NCI-H524 treated with DMSO at 0.1 percent for 48 hours (cell line): ENCODE measurements at places on chromosomes 2 and 18.
A peak's percentile ranks its signal among the peaks of the same experiment; 100 is the strongest.

GRCh38 chr2:21643180-21643579 is 519.4 kb downstream of the TDRD15 start:
- no peak for DNase-seq

DNA sequence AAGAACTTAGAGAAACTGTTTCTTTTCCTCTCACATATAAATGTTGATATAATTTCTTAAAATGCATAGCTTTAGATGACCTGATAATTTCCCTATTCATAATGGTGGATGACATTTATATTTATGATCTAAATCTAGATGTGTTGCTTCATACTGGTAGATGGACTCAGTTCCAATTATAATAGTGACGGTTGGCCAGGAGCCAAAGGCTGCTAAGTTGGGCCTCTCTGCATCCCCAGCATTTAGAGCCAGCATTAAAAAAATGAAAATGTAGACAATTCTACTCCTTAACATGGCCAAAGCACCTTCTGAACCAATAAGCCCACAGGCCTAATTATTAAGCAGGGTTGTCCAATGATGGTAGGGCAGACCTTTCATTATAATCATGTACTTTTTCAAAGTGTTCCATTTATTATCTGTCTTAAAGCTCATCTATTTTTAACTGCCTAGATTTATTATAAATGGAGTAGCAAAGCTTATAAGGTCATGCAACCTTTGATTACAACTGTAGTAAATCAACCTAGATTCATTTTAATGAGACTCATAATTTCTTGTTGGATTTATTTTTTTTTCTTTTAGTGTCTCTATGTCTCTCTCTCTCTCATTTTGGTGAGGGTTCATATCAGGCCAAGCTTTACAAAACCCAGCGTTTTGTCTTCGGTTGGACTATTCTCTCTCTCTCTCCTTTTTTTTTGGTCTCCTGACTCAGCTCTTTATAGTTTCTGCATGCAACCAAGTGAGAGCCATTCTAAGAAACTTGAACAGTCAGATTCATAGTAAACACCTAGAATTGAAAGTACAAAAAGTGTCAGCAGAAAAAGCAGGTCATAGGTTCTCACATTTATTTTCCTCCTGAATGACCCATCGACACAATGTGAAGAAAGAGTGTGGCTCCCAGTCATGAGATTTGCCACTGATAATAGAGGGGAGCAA is 2016.1 kb upstream of the PIK3C3 start:
- DNase-seq: no peak

DNA sequence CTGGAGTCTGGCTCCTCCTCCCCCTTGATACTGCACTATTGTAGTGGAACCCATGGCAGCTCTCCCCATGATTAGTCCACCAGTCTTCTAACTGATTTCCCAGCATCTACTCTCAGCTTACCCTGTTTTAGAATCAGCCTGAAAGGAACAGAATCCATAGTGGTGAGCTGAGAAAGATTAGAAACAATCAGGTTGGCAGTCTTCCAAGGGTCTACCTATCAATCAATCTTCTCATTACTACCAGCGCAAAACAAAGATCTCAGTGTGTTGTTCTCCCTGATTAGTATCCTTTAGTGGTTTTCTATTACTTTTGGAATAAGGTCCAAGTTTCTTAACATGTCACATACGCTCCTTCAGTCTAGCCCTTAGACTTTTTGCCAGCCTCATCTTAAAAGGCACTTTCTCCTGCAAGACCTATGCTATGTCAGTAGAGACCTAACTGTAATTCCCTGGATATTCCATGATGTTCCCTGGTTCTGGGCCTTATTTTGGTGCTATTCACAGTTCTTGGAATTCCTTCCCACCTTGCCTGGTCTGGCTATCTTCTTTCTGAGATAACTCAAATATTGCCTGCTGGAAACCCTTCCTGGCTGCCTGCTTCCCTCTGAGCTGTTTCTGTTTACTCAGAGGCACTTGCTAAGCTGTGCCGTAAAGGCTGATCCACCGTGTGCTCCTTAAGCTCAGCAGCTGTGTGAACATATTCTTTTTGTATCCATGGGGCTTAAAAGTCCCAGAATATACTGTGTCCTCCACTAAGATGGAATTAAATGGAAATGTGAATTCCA is 32.6 kb downstream of the LAMA3 start:
- no peak for DNase-seq

DNA sequence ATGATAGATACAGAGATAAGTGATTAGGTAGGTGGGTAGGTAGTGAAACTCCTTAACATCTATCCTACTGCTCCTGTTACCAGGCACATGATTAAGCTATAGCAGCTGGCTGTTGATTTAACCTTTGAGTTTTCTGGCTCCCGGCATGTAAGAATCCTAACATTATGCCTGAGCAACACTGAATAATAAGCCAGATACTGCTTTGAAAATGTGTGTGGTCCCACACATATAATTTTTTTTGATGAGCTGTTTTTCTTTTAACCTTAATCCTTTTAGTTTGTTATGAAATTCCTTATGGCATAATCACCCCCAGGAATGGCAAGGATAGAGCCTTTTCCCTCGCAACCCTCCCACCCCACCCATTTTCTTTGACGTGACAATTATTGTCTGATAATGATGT is 104.2 kb upstream of the NEUROD1 start:
- DNase-seq: no peak

- DNase-seq: no peak
These were observed 83.8 kb downstream of the FAM117B start for GRCh38 chr2:202718614-202719013.

- no peak for DNase-seq
These were observed 102.2 kb downstream of the ALPK2 start for GRCh38 chr18:58526425-58527284.

- DNase-seq: no peak
These were observed 115.6 kb downstream of the SMAD7 start for GRCh38 chr18:48835119-48835518.

GRCh38 chr2:180970016-180970415 is 10.4 kb upstream of the UBE2E3 start:
- peak; percentile 42 for DNase-seq

DNA sequence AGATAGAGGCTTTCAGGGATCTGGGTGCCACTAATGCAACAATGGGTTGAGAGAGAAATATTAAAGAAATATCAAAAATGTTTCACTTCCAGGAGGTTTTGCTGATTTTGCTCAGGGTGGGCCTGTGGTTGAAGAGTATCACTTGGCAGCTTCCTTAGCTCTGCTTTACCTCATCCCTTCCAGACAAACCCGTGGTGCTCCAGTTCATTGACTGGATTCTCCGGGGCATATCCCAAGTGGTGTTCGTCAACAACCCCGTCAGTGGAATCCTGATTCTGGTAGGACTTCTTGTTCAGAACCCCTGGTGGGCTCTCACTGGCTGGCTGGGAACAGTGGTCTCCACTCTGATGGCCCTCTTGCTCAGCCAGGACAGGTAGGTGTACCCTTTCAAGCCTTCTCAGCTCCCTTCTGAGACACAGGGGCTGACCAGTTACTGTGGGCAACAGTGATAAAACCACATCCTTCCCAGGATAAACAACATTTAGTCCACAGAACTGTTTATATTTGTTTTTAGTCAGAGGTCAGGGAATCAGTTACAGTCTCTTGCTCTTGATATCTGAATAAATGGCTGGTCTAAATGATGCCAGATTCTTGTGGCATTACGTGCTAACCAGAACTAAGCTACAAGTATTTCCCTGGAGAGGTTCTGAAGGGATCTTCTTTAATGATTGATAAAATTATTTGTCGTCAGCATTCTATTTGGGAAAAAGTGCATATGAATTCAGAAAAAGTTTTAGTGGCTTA is 7.0 kb downstream of the SLC14A1 start:
- DNase-seq: no peak

GRCh38 chr2:172751564-172751963 is 15.9 kb downstream of the RAPGEF4 start:
- DNase-seq: no peak

- DNase-seq: no peak
These were observed 12.2 kb upstream of the TNS1 start for GRCh38 chr2:218014706-218015585.

- DNase-seq: no peak
These were observed 17.1 kb downstream of the SLC8A1 start for GRCh38 chr2:40434731-40435271.

DNA sequence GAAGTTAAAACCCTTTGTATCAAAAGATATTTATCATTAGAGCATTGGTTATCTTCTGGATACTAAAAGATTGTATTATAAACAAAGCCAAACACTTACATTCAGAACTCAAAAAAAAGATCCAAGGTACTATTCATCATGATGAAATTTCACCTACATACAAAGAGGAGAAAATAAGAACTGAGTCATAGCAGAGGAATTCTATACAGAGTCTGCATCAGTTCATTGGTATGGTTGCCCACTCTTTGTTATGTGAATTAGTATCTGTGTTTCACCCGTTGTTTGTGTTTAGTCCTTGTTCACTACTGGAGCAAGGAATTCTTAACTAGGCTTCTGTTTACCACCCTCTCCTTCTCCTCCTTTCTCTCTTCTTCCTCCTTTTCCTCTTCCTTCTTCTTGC is 157.9 kb downstream of the LNPK start:
- DNase-seq: no peak

DNA sequence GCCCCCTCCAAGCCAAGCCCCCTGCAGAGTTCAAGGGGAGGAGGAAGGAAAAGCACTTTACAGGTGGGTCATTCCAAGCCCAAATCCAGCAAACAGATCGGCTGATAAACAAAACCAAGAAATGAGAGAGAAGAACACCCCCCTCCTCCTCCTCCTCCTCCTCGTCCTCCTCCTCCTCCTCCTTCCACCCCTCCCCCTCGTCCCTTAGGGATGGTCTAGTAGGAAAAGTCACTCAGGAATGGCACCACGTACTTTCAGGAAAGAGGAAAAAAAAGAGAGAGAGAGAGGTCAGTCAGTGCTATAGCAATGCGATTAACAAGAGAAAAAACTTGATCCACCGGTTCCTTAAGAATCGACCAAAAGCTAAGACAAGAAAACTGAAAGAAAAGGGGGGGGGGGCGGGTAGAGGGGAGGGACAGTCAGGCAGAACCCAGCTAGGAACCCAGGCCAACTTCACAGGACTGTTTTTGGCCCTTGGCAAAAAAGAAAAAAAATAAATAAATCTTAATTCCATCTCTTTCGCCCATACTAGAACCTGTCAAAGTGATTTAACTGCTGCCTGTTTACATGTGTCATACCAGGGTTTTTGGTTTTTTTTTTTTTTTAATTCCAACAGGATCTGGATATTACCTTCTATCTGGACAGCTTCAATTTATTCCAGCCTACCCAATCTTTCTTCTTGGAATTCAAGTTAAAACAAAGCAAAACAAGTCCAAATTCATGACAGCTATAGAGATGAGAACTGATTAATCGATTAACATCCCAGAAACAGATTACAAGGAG is 906 bp downstream of the IKZF2 start:
- DNase-seq: no peak

- DNase-seq: no peak
These were observed 127.1 kb downstream of the SETBP1 start for GRCh38 chr18:44807766-44808165.
